SW 1271 (cell line): ENCODE measurements at places on chromosomes 7 and 10.

- DNase-seq: no peak
Measured at GRCh38 chr7:79185605-79186004, 267.9 kb downstream of the MAGI2 start.

GRCh38 chr7:25694211-25694610 lies 457.8 kb upstream of the NFE2L3 start:
- DNase-seq: no peak

- DNase-seq: no peak
Measured at GRCh38 chr10:91974960-91975359, 51.4 kb downstream of the BTAF1 start.

- DNase-seq: no peak
Measured at GRCh38 chr10:19705250-19705649, 111.0 kb upstream of the PLXDC2 start.

DNA sequence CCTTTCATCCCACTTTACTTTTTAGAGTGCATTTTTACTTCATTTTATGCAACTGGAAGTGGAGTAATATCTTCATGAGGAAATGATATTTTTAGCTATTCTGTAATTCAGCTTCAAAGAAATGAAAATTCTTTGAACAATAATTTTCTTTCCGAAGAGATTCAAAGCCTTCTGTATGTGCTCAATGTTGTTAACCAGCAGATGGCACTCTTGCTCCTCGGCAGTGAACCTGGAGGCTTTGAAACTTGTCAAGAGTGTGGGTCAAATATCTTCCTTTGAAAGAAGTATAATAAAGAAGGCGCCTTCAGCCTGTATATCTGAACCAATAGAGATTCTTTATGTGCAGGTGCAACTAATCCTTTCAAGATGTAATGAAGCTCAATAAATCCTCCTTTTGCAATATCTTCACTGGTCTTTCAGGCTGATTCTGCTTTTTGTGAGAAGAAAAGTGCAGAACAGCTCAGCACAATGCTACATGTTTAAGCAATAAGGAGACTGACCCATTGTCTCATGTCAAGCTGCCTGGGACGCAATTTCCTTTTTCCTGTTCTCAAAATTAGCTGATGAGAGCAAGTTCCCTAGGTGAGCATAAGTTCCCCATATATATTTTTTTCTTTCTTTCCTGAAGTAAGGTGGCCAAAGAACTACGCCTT lies 258.4 kb downstream of the SEMA3A start:
- peak; percentile 7 for DNase-seq

DNA sequence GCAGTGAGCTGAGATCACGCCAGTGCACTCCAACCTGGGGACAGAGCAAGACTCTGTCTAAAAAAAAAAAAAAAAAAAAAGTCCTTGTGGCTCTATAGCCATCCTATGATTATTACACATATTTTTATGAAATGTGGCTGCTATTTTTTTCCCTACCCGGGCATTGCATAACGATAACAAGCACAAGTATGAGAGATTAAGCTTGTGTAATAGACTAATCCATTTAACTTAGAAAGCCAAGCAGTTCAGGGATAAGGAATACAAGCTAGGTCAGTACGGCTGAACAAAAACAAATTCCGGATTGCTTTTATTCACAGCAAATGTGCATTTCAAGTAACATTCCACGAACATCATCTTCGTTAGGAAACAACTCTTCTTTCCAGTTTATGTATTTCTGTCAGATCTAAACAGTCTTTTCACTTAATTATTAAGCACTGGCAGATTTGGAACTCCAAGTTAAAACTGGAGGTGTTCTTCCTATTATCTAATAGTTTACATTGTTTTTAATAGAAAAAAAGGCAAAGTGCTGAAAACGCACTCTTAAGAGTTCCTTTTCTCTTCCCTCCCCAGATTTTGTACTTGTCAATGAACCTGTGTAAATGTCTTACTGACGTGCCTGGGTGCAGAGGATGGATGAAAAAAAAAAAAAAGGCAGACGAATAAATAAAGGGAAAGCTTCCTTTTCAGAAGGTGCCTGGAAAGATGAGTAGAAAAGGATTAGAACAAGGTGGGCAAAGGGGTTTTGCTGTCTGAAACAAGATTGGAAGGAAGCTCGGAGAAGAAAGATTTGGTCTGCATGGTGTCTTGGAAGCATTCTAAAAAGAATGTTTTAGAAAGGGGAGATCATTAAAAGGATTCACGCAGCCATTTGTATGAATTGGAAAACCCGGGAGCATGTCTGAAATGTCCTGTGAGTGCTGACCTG lies 81.1 kb downstream of the PRTFDC1 start:
- DNase-seq: no peak

- no peak for DNase-seq
Measured at GRCh38 chr10:128567551-128567950, 441.3 kb upstream of the MKI67 start.

- DNase-seq: no peak
Measured at GRCh38 chr7:137245186-137245585, 98.3 kb downstream of the PTN start.

DNA sequence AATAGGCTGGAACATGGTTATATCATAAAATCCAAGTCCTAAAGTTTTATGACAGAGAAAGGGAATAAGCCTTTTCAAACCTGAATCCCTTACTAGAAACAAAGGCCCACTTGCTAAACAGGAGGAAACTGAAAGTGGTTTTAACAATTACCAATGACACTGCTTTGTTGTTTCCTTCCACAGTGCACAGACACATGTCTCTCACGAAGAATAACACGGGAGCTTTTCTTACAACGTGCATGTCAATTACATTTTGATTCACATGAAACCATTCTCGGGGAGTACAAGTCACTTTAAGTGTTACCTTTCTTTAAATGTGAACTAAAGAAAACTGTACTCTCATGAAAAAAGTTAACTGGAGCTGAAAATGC lies 1.4 kb downstream of the MRPS33 start:
- no peak for DNase-seq

GRCh38 chr7:119900996-119901672 lies 371.8 kb upstream of the KCND2 start:
- DNase-seq: no peak

- no peak for DNase-seq
Measured at GRCh38 chr7:134140889-134141867, 14.0 kb downstream of the LRGUK start.
